ENCODE measurements at places on chromosomes 4 and X.

- DNase-seq, result no peak
Observed at GRCh38 chr4:16078195-16078760, 5.5 kb downstream of the PROM1 start.

DNA sequence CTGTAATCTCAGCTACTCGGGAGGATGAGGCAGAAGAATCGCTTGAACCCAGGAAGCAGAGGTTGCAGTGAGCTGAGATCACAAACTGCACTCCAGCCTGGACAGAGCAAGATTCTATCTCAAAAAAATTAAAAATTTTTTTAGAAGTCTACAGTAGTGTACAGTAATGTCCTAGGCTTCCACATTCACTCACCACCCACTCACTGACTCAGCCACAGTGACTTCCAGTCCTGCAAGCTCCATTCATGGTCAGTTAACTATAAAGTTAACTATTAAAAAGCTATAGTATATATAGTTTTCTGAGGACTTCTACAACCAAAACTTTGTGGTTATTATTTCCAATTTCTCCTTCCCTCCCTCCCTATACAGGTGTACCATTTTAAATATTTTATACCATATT, 34.7 kb upstream of the NEUROG2 start:
- no peak for DNase-seq

- no peak for DNase-seq
Observed at GRCh38 chrX:137143864-137144263, 110.1 kb upstream of the GPR101 start.

- no peak for DNase-seq
Observed at GRCh38 chr4:95867919-95868318, 28.0 kb downstream of the PDHA2 start.

- no peak for DNase-seq
Observed at GRCh38 chr4:5884796-5885195, 8.1 kb downstream of the CRMP1 start.

GRCh38 chr4:7434766-7435150, at the start of gene PSAPL1:
PSAPL1 (minus strand) TSS chr4:7434930; CDS start chr4:7434879, 51 bp downstream.
- peak; percentile 99 for DNase-seq

GRCh38 chr4:34922325-34922724, 1322.0 kb downstream of the ARAP2 start:
- DNase-seq, result no peak

DNA sequence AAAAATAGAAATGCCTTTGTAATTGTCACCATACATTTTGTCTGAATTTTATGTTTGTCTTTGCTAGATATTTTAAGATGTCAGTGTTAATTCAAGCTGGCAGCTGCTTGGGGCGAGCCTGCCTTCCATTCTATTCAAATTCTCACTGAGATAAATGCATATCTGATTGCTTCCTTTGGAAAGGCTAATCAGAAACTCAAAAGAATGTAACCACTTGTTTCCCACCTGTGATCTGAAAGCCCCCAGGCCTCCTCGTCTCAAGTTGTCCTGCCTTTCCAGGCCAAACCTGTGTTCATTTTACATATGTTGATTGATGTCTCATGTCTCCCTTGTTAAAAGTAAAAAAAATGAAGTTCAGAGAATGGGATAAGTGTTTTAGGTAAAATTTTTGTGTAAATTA, 318.7 kb upstream of the TECRL start:
- no peak for DNase-seq

DNA sequence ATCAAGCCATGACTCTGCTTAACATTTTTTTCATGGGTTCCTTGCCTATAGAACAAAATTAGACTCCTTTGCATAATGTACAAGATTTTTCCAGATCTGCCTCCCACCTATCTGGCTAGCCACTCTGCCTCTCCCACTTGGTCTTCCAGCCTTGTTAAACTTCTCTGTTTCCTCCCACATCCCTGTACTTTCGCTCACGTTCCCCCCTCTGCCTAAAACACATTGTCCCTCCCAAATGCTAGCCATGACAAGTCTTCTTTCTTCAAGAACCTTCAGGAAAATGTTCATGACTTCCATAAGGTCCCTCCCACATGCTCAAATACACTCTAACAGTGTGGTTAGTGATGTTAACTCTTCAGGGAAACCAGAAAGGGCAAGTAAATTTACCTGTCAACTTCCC, 214.6 kb downstream of the ADGRA3 start:
- DNase-seq, result no peak

- no peak for DNase-seq
Observed at GRCh38 chr4:109873791-109874514, 26.0 kb downstream of the LRIT3 start.

DNA sequence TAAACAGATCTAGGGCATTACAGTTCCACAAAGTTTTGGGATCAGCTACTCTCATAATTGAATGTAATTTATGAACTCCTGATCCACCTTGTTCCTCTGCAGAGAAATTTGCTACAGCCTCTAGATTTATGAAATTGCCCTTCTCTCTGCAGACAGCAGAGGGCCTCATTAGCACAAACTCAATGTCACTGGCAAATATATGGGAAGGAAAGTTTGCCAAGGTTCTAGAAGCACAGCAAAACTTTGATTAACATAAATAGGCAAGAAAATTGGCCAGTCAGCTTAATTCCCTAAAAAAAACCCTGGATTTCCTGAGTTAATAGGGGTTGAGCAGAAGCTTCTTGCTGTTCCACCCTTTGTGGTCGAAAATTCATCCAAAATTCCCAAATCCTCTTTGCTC, 31.5 kb downstream of the PRPS1 start:
- DNase-seq, result peak; percentile 58

DNA sequence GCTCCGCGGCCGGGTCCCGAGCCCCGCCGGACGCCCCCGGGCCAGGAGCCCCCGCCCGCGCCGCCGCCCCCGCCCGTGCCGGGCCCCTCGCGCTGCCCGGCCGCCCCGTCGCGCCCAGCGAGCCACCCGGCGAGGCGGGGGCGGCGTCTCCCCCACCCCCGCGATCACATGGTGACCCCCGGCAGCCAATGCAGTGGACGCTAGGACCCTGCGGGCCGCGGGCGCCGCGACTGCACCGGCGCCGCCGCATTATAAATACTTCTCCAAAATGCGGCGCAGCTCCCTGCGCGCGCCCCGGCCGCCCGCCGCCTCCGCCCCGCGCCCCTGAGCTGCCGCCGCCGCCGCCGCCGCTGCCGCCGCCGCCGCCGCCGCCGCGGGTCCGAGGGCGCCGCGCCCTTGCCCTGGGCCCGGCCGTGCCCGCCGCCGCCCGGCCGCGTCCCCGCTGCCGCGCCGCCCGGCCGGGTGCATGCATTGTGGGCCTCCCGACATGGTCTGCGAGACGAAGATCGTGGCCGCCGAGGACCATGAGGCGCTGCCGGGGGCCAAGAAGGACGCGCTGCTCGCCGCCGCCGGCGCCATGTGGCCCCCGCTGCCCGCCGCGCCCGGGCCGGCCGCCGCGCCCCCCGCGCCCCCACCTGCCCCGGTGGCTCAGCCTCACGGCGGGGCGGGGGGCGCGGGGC, at the start of gene NAT8L:
NAT8L (plus strand) TSS at position 282 of the 680 bp plus-strand sequence; CDS start at position 467, 185 bp downstream.
- peak; percentile 91 for DNase-seq

DNA sequence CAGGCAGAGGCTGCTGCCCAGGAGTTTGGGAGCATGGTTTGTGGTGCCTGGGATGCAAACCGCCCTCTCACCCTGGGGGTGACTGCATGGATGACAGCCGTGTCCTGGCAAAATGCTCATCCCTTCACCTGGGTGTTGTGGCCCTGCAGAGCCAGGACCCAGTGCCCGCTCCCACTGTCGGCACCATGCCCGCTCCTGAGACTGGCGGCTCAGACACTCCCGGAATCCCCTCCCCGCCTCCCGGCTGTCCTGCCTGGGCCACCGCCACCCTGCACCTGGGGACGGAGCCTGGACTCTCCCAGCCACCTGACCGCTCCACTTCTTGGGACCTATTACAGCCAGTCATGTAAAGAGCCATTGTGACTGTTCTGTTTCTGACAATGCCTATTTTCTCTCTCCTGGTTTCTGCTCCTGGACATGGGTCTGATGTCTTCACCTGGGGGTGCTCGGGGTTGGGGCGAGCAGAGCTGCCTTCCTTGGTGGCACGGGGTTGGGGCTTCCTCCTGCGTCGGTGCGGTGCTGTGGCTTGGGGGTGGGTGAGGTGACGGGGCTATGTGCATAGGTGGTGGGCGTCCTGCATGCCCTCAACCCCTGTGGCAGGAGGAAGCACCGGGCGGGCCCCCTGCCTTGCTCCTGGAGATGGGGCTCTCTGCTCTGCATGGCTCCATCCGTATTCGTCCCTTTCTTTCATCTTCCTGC, 30.9 kb downstream of the LRPAP1 start:
- DNase-seq, result no peak

GRCh38 chr4:140242357-140243277, 88.6 kb upstream of the MAML3 start:
- no peak for DNase-seq

DNA sequence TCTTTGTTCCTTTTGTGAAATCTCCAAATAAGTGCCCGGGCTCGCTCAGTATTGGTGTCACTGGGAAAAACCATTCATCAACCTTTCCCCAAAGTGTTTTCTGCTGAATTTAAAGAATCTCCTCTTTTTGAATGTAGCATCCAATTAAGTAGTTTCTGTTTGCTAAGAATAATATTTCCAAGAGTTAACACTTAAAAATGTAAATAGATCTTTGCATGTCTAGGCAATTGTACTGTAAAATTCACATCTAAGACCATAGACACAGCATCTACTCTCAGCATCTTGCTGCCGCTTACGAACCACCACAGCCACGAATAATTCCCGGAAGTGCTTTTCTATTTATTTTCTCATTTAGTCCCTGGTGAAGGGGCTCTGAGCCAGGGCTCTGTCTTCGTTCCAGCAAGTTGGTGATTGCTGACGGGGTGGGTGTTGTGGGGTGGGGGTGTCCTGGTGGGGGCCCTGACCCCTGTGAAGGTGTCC, 1.4 kb downstream of the NSG1 start:
- peak; percentile 84 for DNase-seq

DNA sequence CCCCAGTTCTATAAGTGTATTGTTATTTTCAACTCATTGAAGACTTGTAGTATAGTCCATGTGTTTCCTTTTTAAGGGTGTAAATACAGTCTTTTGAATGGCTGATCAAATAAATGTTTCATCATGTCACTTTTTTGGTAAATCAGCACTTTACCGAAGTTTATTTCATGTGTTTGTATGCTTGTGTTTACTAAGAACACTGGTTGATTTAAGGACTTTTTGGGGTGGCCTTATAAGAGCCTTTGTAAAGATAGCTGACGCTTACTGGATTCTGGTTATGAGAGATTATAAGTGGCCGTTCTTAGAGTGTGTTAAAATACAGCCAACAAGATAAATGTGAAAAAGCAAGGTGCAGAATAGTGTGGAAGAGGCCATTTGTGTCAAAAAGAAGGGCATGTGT, 2.6 kb downstream of the UBE2K start:
- DNase-seq, result no peak

GRCh38 chr4:6910340-6910959, 824 bp downstream of the TBC1D14 start:
- peak; percentile 89 for DNase-seq

- peak; percentile 19 for DNase-seq
Observed at GRCh38 chr4:101599620-101600019, 190.9 kb upstream of the BANK1 start.
